Karpas-422 (cell line): ENCODE measurements at places on chromosomes 7 and 10.
A peak's percentile ranks its signal among the peaks of the same experiment; 100 is the strongest.

GRCh38 chr7:144834641-144835144, 1.2 kb downstream of the TPK1 start:
- peak; percentile 80 for DNase-seq
- H3K4me1 ChIP-seq, result peaks cover 17% of the 10 kb centered on the region
- H3K4me3 ChIP-seq, result peak overlapping the region; percentile 71
- peak overlapping the region; percentile 45; the same call in 1 of the 2 replicates for H3K27ac ChIP-seq

DNA sequence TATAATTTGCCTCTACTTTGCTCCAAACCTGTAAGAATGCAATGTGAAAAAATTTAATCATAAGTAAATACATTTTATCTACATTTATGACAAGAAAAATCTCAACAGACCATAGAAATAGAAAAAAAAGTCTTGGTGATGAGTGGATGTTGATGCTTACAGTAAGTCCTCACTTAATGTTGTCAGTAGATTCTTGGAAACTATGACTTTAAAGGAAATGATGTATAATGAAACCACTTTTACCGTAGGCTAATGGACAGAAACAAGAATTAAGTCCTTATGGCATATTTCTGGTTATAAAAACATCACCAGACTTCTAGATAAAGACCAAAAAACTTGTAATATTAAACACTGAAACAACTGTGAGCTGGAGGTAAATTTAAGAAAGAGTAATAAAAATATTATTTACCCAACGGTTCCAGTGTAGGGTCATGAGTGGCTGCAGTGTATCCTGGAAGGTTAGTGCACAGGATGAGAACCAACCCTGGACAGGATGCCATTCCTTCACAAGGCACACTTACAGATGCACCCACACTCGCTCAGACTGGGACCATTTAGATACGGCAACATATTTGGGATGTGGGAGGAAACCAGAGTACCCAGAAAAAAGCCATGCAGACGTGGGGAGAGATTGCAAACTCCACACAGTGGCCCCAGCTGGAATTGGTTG, 76.3 kb downstream of the GLCCI1 start:
- no peaks in the 10 kb centered on the region for H3K36me3 ChIP-seq
- no peaks in the 10 kb centered on the region for H3K4me1 ChIP-seq

- H3K27ac ChIP-seq, result no peak overlapping the region
- DNase-seq, result no peak
- no peak overlapping the region for H3K4me3 ChIP-seq
- no peaks in the 10 kb centered on the region for H3K27me3 ChIP-seq
These were observed 148.0 kb downstream of the ANKRD7 start for GRCh38 chr7:118372530-118372929.

DNA sequence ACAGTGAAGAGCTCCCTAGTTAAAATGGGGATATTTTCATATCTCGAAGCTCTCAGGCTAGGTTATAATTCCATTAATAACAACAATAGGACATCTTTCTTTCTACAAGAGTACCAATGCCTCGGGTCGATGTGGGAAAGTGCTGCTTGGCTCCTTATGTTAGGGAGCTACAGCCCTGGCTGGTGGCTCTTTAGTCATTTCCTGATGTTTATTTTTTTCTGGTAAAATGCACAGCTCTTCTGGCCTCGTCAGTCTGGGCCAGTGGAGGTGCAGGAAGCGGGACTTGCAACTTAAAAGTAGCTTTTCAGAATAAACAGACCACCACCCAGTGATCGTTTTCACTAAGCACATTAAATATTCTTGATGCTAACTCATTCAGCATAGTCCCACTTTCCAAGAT, 58.3 kb downstream of the MKX start:
- no peaks in the 10 kb centered on the region for H3K27me3 ChIP-seq
- no peak overlapping the region for H3K4me3 ChIP-seq
- H3K4me1 ChIP-seq, result no peaks in the 10 kb centered on the region
- DNase-seq, result no peak
- no peak overlapping the region for H3K27ac ChIP-seq

DNA sequence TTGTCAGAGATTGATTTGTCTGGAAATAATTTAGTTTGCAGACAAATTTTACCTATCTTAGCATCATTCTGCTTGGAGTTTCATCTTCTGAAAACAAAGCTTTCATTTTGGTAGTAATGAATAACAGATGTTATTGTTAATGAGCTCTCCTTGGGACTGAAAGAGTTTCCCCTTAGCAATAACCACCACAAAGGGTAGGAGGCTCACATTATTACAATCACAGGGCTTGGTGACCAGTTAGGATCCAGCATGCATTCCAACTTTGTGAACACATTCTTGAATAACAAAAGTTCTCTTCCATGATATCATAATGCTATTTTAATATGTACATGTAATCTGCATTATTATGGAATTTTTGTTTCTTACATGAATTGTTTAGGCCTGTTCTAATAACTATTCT, 148.8 kb upstream of the VWC2 start:
- DNase-seq, result no peak
- no peaks in the 10 kb centered on the region for H3K36me3 ChIP-seq
- H3K27me3 ChIP-seq, result no peaks in the 10 kb centered on the region
- no peak overlapping the region for H3K4me3 ChIP-seq
- no peak overlapping the region for H3K27ac ChIP-seq

DNA sequence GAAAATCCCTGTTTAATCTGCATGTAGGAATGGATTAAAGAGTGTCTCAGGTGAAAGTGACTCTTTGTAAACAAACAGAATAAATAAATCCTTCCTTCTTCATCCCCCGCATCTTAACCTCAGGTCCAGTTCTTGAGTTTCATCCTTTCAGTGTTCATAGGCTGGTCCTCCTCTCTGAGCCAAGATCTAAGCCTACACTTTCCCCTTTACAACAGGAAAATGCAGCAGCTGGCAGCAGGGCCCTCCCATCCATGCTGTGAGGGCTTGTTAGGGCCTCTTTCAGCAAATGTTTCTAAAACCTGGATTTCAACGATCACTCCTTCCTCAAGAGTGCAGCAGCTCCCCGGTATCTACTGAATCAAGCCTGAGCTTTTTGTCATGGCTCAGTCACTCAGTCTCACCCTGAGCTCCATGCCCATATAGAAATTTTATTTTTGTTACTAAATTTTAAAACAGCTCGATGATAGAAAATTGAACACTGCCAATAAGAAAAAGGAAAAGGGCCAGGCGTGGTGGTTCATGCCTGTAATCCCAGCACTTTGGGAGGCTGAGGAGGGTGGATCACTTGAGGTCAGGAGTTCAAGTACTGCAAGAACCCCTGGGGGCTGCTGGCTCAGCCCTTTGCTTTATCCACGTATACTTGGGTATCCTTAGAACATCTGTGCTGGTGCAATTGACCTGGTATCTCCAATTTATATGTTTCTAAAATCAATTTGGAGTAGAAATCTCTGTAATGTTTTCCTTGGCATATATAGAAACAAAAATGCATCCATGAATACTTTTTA, 15.6 kb downstream of the BLNK start:
- H3K27ac ChIP-seq, result 0 out of 2 replicates have a peak overlapping the region, but pooled peaks have one; percentile 10
- peaks cover 45% of the 10 kb centered on the region for H3K4me1 ChIP-seq
- no peaks in the 10 kb centered on the region for H3K27me3 ChIP-seq
- H3K36me3 ChIP-seq, result peaks cover 10% of the 10 kb centered on the region; the same call in 1 of the 2 replicates
- no peak for DNase-seq

DNA sequence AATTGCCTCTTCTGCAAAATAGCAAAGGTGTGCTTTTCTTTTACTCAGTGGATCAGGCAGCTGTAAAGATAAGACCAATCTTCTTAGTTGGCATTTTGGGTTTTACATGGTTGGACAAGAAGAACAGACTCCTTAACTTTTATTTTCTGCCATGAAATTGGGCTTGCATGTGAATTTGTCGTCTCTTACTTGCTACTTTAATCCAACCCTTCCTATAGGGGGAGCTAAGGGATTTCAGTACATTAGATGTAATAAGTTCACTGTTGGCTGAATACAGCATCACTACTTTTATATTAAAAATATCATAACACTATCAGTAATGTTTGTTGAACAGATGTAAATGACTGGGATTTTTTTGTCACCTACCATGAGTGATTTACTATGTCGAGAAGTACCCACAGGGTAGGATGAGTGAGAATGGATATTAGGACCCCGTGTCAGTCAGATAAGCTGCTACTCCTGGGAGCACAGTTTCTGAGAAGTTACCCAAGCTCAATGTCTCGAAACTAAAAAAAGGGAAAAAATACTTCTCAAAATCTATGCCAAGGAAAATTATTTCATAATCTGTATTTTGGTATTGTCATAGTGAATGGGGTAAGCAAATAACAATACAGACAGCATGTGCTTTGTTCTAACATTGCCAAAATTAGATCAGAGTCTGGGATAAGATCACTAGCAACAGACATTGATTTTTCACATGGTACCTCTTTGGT, 127.4 kb upstream of the AGR3 start:
- DNase-seq, result peak; percentile 64
- H3K36me3 ChIP-seq, result no peaks in the 10 kb centered on the region
- H3K27ac ChIP-seq, result no peak overlapping the region
- H3K4me1 ChIP-seq, result no peaks in the 10 kb centered on the region
- no peaks in the 10 kb centered on the region for H3K27me3 ChIP-seq
- H3K4me3 ChIP-seq, result no peak overlapping the region

DNA sequence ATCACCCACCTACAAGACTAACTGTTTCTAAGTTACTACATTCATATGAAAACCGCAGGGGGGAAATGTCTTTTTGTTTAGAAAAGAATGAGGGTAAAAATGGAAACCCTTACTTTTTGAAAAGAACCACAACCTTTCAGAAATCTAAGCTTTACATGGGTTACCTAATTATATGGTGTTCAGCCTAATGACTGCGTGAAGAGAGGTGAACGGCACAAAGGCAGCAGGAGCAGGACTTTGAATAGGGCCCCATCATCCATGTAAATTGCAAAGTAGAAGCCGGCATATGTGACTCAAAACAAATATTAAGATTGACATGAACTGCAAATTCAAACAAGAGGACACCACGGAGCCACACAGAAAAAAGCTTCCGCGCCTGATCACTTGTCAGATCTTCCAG, 25.1 kb downstream of the NEBL start:
- H3K4me3 ChIP-seq, result no peak overlapping the region
- no peak for DNase-seq
- no peaks in the 10 kb centered on the region for H3K36me3 ChIP-seq
- H3K4me1 ChIP-seq, result no peaks in the 10 kb centered on the region

GRCh38 chr10:82150123-82150900, 275.3 kb downstream of the NRG3 start:
- H3K4me3 ChIP-seq, result no peak overlapping the region
- H3K4me1 ChIP-seq, result no peaks in the 10 kb centered on the region
- H3K27me3 ChIP-seq, result no peaks in the 10 kb centered on the region
- no peaks in the 10 kb centered on the region for H3K36me3 ChIP-seq
- H3K27ac ChIP-seq, result no peak overlapping the region

- no peaks in the 10 kb centered on the region for H3K36me3 ChIP-seq
- H3K27ac ChIP-seq, result no peak overlapping the region
- H3K4me3 ChIP-seq, result no peak overlapping the region
- no peaks in the 10 kb centered on the region for H3K4me1 ChIP-seq
- no peak for DNase-seq
- H3K27me3 ChIP-seq, result no peaks in the 10 kb centered on the region
These were observed 701 bp upstream of the GBX1 start for GRCh38 chr7:151168003-151168786.

GRCh38 chr10:30827531-30828120, 198.1 kb upstream of the LYZL2 start:
- H3K27me3 ChIP-seq, result no peaks in the 10 kb centered on the region
- no peaks in the 10 kb centered on the region for H3K36me3 ChIP-seq
- no peak overlapping the region for H3K4me3 ChIP-seq
- no peaks in the 10 kb centered on the region for H3K4me1 ChIP-seq
- DNase-seq, result no peak

- peaks cover 61% of the 10 kb centered on the region for H3K36me3 ChIP-seq
- no peaks in the 10 kb centered on the region for H3K27me3 ChIP-seq
- H3K27ac ChIP-seq, result no peak overlapping the region
- DNase-seq, result no peak
These were observed 115.5 kb upstream of the DIP2C start for GRCh38 chr10:804787-805619.

- H3K4me3 ChIP-seq, result no peak overlapping the region
- DNase-seq, result peak; percentile 80
- H3K36me3 ChIP-seq, result no peaks in the 10 kb centered on the region
- no peak overlapping the region for H3K27ac ChIP-seq
- no peaks in the 10 kb centered on the region for H3K27me3 ChIP-seq
These were observed 70.4 kb upstream of the APBB1IP start for GRCh38 chr10:26367771-26368170.

DNA sequence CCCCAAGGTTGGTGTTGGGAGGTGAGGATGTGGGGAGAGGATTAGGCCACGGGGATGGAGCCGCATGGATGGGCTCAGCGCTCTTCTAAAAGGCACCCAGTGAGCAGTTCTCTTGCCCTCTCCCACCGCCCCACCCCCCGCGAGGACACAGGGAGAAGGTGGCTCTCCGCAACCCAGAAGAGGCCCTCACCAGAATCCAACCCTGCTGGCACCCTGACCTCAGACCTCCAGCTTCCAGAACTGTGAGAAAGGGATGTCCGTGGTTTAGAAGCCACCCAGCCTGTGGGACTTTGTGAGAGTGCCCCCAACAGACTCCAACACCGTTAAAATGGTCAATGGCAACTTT, 242.8 kb upstream of the PPP2R2D start:
- H3K27ac ChIP-seq, result no peak overlapping the region
- no peaks in the 10 kb centered on the region for H3K27me3 ChIP-seq
- no peaks in the 10 kb centered on the region for H3K36me3 ChIP-seq
- DNase-seq, result no peak
- H3K4me1 ChIP-seq, result no peaks in the 10 kb centered on the region

DNA sequence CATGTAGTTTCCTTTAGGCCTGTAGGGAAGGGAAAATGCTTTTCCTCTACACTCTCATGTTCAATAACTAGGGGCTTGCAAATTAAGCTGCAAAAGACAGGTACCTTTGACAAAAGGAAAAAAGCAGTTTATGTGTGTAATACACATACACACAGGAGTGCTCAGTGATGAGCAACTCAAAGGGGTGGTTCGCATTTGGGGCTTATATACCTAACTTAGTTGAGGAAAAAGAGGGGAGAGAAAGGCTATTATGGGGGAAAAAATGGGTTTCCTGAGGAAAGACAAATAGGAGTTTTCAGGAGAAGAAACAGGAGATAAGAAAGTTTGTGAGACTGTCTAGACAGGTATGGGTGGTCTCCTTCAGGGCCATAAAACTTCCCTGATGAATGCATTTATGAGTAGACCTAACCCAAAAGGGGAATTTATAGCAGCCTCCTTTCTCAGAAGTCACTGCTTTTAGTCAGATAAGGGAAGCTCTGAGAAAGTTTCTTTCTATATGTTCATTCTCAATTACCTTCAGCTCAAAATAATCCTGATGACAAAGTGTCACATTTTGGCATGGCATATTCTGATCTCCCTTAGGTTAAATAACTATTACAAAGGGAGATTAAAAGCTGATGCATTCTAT, 55.2 kb upstream of the EZH2 start:
- peaks cover 17% of the 10 kb centered on the region for H3K4me1 ChIP-seq
- H3K27ac ChIP-seq, result no peak overlapping the region
- no peaks in the 10 kb centered on the region for H3K36me3 ChIP-seq
- no peak overlapping the region for H3K4me3 ChIP-seq
- no peak for DNase-seq

GRCh38 chr10:12699258-12699700, 302.2 kb downstream of the CCDC3 start:
- H3K27me3 ChIP-seq, result no peaks in the 10 kb centered on the region
- no peak overlapping the region for H3K27ac ChIP-seq
- no peaks in the 10 kb centered on the region for H3K4me1 ChIP-seq
